Spinal cord (tissue), 10 donors: ENCODE measurements at places on chromosomes 3 and 15.

- DNase-seq: no peak
Measured at GRCh38 chr15:87829332-87830050, 427.0 kb downstream of the NTRK3 start.

DNA sequence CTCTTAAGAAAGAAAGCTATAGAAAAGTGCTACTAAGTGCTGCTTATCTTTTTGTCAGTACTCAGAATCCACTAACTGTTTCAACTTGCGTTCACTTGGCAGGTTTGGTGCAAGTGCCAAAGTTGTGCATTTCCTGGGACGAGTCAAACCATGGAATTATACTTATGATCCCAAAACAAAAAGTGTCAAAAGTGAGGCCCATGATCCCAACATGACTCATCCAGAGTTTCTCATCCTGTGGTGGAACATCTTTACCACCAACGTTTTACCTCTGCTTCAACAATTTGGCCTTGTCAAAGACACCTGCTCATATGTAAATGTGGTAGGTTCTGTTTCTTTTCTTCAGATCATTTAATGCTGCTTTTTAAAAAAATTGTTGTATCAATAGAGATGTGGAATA, 32.6 kb downstream of the GYG1 start:
- DNase-seq: no peak

- no peak for DNase-seq
Measured at GRCh38 chr15:58520464-58520863, 88.7 kb downstream of the LIPC start.

DNA sequence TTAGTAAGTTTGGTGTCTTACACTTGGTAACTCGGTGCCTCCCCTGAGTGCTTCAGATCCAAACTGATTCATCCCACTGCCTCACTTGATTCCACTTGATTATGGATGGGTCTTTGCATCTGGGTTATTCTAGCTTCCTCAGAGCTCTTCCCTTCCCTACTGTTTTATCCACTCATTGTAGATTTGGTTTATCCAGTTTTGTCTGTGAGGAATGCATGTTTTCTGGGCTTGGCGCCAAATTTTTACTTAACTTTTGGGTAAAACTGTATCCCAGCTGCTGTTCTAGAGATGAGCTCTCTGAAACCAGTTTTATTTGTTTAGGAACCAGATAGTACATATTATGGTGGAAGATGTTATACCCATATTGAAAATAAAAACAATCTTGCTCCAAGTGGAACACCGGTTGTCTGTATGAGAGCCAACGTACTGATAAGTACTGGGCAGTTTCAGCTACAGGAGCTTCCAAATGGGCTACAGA, 20.9 kb downstream of the RAD54L2 start:
- no peak for DNase-seq

GRCh38 chr3:110521019-110521418, 550.6 kb upstream of the NECTIN3 start:
- no peak for DNase-seq
